Stimulated activated naive CD8-positive, alpha-beta T cell treated with anti-CD3 and anti-CD28 coated beads, Interleukin-15, amount 100 ng/mL, for 72 hours (primary cell): ENCODE measurements at places on chromosomes 11 and 22.
A peak's percentile ranks its signal among the peaks of the same experiment; 100 is the strongest.

DNA sequence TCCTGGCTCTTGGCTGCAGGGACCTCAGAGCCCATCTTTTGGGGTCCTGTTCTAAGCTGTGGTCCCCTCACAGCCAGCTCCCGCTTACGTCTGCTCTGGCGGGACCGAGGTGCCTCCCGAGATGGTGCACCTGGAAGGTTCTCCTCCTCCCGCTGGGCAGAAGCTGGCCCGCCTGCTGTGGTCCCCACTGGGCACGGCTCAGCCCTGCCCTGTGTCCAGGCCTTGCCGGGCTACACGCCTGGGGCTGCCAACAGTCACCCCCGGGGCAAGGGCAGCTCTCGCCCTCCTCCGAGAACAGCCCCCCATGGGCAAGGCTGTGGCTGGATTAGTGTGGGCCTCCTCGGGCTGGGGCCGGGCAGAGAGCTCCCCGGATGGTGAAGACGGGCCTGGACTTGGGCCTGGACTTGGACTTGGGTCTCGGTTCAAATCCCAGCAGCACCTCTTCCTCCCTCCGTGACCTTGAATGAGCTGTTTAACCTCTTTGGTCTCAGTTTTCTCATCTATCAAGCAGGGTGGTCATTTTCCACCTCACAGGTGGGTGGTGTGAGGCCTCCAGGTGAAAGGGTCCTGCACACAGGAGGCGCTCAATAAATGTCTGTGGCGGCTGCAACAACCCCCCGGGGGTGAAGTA, 998 bp downstream of the BAIAP2L2 start:
- no peak for DNase-seq

DNA sequence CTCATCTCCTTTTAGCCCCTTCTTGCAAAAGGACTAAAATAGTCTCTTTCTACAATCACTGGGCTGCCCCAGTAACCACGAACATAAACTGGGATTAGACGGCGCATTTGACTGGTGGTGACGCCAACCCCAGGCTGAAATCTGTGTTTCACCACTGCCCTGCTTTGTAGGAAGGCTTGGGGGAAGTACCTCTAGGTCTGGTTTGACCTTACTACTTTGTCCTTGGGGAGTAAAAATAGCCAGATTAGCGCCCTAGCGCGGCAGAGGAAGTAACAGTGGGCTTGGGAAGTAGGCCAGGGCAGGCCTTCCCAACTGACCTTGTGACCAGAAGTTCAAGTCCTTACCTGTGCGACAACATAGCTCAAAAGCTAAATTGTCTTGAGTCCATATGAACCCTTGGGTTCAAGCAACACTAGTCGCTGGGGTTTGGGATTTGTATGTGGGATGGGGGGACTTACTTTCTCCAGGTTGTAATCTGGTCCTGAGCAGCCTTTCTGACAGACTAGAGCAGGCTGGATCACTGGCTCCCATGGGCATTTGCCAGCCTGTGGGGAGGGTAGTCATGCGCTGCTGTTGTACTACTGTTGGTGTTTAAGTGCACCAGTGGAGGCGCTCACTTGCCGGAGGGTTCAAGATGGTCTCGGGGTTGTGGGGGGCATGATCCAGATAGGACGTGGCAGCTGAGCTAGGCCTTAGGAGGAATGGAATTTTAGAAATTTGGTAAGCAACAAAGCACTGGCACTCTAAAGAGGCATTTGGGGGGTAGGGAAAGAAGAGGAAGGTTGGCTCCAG, 953 bp upstream of the PACS1 start:
- DNase-seq = peak; percentile 62

GRCh38 chr11:27573024-27573423, 66.5 kb upstream of the LIN7C start:
- DNase-seq = no peak

GRCh38 chr22:38881464-38881871, 9.5 kb upstream of the CBX6 start:
- no peak for DNase-seq

GRCh38 chr22:19357270-19358105, 66.0 kb upstream of the CLTCL1 start:
- no peak for DNase-seq

DNA sequence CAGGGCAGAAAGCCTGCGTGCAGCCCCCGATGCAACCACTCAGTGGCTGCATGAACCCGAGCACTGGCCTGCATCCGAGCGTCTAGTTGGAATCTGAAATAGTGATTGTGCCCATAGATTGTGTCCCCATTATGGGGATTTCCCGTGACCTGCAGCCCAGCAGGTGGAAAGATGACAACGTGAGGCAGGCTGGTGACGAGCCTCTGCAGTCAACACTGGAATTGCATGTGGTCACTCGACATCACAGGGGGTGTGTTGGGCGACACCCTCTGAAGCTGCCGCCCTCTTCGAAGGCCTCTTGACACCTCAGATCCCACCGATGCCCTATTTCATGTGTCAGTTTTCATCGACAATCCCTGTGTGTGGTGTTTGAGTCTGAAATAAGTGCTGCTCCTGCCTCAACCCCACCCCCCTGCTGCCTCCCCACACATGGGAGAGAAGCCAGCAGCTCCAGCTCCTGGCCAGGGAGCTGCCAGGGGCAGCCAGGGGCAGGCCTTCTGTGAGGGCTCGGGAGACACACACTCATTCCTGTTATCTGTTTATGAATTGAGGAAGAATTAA, 172.0 kb upstream of the B3GAT1 start:
- DNase-seq = no peak

DNA sequence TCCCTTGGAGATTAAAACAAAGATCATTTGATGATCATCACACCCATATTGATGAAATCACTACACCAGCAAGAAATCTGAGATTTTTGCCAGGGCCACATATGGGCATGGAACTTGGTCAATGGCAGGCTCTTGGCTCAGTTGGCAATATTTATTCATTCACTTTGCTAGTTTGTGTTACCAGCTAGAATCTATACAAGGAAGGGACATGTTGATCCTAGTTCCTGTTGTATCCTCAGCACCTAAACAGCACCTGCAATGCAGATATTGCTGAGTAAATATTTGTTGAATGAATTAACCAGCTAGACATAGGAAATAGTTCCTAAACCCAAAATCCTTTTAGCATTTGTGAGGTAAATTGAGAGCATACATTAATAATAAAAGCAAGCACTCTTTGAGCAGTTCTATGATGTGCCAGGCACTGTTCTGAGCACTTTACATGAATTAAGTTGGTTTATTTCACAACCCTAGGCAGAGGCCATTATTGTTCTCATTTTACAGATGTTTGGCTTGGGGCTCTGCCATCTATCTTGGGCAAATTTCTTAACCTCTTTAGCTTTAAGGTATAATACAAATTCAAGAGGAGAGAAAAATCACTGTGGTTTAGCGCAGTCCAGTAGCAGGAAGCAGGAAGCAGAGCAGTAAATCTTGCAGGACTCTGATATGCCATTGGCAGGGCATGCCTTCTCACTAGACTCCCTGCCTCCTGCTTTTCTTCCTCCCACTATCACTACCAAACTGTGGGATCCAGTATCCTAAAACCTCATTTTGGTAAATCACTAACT, 1.6 kb downstream of the TRIM68 start:
- no peak for DNase-seq

- DNase-seq = no peak
Observed at GRCh38 chr11:37858398-37858797, 1260.4 kb upstream of the RAG2 start.

DNA sequence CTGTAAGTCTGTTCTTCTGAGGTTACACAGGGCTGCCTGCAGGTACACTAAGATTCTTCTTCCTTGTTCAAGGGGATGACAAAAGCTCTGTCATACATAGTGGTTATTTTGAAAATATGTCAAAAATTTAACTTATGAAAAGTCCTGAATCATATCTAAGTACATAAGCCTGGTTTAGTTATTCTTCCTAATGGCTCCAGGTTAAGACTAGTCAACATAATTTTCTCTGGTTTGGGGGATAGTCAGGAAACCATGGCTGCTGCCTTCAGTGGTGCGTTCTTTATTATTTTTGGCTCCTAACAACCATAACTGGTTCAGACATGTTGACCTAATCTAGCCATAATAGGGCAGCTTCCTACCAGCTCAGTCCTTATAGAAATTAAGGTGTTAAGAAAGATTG, 257.4 kb upstream of the DDI1 start:
- no peak for DNase-seq

DNA sequence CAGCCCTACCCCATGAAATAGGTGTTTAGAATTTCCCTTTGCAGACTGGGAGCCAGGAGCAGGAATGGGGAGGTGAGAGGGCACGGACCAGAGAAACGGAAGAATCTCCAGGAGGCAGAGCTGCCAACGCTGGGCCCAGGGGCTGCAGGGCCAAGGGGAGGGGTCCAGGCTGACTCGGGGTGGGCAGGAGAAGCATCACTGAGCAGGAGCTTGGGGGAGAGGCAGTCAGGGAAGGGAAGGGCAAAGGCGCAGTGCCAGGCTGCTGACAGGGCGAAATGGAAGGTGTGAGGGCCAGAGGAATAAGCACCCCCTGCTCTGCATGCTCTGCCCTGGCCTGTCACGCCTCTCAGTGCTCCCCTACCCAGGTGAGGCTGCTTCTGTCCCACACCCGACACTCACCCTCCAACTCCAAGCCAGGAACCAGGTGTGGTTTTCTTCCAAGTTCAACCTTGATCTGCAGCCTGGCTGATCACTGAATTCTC, 14.5 kb downstream of the LRRC32 start:
- peak; percentile 7 for DNase-seq

DNA sequence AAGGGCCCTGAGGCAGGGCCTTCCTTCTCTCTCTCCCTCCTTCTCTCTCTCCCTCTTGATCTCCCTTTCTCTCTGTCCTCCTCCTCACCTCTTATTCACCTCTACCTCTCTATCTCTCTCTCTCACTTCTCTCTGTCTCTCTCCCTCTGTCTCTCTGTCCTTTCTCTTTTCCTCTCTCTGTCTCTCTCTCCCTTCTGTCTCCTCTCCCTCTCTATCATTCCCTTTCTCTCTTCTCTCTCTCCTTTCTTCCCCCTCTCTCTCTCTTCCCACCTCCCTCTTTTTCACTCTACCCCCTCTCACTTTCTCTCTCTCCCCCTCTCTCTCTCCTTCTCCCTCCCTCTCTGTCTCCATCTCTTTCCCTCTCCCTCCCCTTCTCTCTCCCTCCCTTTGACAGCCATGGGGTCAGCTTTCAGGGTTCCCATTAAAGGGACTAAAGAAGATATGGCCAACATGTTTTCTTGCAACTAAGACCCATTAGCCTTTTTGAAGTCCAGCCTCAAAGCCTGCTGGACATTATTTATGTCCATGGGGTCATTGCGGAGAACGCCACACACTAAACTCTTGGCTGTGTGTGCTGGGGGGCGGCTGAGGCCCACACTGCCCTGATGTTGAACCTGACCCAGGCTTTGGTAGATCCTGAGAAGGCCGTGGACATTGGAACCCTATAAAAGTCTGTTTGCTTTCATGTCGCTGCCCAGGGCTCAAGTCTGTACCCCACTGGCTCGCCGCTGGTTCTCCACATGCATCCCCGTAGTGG, 15.0 kb downstream of the ANO1 start:
- DNase-seq = no peak

DNA sequence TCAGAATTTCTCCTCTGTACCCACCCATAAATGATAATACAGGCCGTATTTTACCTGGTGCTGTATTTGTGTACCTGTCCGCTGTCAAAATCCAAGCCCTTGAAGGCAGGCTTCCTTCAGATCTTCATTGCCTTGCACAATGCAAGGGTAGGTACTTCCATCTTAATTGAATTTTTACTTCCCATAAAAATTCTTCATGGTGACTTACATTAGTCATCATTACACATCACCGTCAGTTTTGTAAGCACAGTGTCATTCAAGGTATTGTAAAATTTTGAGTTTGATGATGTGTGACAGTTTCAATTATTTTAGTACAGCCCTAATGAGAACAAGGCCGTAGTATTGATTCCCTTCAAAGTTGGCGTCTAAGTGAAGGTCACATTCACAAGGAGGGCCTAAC, 770 bp upstream of the TSG101 start:
- no peak for DNase-seq

GRCh38 chr11:111696556-111696955, 69.6 kb downstream of the PPP2R1B start:
- DNase-seq = no peak

DNA sequence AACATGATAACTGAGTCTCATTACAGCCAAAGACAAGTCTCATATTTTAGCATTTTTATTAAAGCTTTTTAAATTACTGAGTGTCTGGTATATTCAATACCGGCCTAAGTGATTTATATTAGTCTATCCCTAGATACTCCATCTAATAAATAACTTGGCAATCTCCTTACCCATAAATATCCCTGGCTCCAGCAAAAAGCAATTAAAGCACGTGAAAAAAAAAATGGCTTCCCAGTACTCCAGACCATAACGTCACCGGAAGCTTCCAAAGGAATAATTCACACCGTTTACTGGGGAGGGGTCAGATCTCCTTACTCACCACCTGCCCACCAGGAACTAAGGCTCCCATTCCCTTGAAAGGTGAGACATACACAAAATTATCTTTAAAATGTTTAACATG, 988.3 kb downstream of the OPCML start:
- no peak for DNase-seq

DNA sequence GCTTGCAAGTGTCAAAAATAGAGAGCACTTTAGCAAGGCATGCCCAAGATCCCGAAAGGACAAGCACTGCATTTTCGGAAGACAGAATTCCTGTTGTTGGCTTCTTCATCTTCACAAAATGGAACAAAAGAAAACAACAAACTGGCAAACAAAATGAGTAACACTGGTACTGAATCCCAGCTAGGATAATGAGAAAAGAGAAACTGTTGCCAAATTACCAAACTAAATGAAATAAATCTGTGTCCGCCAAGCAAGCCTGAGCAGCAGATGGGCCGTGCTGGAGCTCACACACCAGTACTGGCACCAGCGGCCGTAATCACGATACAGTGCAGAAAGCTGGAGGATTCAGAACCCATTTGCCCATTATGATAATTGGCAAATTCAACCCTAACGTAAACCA, 30.6 kb downstream of the TUB start:
- DNase-seq = no peak

- no peak for DNase-seq
Observed at GRCh38 chr11:65366340-65366773, 11.8 kb downstream of the TIGD3 start.

GRCh38 chr22:35995772-35996171, 32.9 kb downstream of the RBFOX2 start:
- DNase-seq = no peak

DNA sequence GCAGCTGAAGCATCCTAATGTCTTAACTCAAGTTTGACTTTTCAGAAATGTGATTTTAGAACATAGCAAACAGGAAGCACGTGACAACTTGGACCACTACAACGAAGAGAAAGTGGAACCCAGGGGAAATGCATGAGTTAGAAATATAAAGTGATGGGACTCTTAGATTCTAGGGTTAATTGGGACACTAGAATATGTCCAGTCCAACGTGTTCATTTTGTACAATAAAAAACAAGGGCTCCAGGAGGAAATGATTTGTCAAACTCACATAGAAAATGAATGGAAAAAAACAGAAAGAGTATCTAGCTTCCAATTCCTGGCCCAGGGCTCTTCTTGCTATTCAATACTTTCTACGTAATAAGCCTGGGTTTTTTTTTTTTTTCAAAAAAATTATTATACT, 30.7 kb downstream of the TIMP3 start:
- no peak for DNase-seq

DNA sequence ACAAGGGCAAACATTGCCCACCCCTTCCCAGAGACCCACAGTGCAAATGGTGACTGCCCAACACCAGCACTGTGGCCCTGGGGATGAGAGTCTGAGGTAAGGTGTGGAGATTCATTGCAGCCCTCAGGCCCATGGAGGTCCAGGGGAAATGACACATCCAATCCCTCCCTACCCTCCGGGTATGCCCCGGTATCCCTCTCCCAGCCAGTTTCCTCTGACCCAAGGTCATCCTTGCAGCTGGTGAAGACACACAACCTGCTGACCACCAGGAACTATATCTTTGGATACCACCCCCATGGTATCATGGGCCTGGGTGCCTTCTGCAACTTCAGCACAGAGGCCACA, 18.9 kb upstream of the UVRAG start:
- no peak for DNase-seq
